ENCODE measurements at places on chromosomes 12 and 14. TPM values are rescaled to one million over a fixed set of nuclear protein-coding genes. Genes with fewer than 3 reads are reported as not detected.

Gene TAS2R7
- not detected for total RNA-seq

Gene PIGH
- total RNA-seq = 13.8 TPM

Gene CLIP1
- total RNA-seq = 153 TPM

Gene KRT74
- total RNA-seq = not detected

Gene ARG2
- not detected for total RNA-seq

Gene CACNA2D4
- total RNA-seq = 4.1 TPM

Gene DLGAP5
- total RNA-seq = 1.2 TPM

Gene CRIP1
- 79.2 TPM for total RNA-seq

Gene TCTN1
- 29.0 TPM for total RNA-seq

Gene SMOC1
- 18.6 TPM for total RNA-seq

DNA sequence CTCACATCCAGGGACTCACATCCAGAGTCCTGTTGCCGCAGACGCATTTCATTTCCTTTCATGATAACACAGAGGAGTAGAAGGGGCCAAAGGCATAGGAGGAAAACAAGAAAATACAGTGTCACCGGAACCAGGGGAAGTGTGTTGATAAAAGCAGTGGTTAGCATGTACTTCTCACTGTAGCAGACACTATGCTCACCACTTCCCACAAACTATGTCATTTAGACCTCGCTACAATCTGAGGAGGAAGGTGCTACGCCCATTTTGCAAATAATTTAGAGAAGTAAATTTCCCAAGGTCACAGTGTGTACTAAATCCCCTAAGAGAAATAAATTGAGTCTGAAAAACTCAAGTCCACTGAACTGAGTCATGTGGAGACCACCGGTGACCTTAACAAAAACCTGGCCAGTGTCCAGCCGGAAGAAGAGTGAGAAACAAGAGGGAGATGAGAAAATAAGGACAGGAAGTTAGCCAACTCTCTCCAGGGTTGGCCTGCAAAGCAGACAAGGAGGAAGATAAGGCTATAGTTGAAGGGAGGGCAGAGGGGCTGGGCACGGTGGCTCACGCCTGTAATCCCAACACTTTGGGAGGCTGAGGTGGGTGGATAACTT lies 25.8 kb upstream of the TMCC3 start:
- DNase-seq = peak; percentile 70

DNA sequence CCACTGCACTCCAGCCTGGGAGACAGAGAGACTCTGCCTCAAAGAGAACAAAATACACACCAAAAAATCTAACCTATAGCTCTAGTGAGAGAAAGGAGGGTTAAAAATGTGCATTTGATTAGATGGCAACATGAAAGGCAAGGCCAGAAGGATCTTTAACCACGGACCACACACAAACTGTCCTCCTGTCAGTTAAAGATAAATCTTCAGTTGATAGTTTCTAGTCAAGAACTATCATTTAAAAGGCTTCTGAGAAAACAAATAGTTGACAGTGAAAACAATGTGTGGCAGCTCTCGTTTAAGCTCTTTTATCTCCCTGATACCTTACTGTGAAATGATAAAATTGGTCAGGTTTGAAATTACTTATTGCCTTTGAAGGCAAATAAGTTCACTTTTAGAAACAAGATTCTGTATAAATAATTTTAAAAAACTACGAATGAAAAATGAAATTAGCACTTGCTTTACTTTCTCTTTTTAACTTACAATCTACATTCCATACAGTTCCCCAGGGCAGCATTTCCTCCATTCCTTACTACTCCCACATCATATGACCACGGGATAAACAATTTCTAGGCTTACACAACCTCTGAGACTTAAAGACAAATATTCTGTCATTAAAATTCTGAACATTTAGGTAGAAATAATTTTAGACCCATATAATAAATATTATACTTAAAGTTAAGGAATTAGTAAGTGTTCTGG lies 71.4 kb upstream of the GNPNAT1 start:
- DNase-seq = no peak

GRCh38 chr12:45725631-45726602 lies 3.6 kb upstream of the ARID2 start:
- DNase-seq = no peak

DNA sequence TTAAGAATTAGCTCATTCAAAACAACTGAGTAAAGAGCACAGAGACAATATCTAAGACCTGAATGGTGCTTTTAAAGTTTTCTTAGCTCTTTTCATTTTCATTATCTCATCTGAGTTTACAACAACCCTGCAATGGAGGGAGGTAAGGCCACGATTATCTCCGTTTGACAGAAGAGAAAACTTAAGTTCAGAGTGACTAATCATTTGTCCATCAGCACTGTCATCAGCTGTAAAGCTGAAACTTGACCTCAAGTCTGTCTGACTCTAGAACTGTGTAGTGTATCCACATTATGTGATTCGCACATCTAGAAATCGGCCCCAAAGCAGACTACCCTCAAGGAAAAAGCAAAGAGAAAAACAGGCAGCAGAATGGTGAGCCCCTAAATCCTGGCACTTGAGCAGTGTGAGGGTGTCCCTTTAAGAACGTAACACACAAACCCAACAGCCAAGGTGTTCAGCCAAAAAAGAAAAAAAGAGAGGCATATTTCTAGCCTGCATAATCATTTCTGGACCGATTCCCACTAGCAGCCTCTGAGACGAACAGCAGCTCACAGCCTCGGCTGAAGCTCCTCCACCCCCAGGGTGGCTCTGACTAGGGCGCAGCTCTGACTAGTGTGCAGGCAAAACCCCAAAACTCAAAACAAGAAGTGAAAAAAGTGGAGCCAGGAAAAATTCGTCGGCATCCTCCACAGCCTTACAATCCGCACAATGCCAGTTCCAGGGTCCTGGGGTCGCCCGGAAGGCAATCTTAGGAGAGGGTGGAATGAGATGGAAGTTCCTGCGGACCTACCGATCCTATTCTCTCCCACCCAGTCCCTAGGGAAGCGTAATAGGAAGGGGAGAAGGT lies 1.6 kb downstream of the STXBP6 start:
- DNase-seq = peak; percentile 73

DNA sequence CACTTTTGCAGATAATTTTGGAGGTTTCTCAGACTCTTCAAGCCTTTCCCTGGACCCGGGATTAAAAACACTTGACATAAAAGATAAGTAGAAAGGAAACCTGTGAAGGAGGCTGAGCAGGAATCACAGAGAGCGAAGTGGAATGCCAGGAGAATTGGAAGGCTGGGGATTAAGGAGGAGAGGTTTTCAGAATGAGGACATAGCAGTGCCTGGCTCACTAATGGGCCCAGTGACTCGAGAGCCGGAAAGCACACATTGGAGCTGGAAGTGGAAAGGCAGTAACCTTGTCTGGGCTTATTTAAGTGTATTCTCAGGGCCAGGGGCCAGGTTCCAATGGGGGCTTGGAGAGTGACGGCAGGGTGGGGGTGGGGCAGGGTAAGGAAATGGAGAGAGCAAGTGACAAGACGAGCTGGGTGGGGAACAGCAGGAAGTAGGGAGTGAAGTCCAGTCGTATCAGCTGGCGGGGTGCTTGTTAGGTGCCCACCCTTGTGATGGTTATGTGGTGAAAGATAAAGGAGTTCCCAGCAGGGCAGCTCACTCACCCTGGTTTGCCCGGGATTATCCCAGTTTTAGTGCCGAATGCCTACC lies 13.1 kb downstream of the EVL start:
- DNase-seq = no peak

DNA sequence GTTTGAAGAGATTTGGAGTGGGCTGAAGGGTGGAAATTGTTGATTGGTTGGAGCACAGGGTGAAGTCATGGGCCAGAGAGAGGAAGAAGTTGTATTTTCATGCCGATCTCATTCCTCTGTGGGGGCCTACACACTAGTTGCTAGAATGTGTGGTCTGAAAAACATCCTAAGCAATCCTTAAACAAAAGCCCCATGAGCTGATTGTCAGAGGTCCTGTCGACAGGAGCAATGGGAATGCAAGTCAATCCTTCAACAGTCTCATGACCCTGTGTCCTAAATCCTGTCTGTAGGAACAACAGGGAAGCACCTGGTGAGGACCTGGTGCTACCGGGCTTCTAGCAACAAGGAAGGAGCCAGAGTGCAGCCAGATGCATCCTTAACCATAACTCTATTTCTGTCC lies 324.0 kb upstream of the TMEM132C start:
- no peak for DNase-seq

- DNase-seq = no peak
Measured at GRCh38 chr12:124774054-124774461, 89.6 kb downstream of the SCARB1 start.

- DNase-seq = no peak
Measured at GRCh38 chr12:94762259-94762942, 112.0 kb upstream of the TMCC3 start.

- no peak for DNase-seq
Measured at GRCh38 chr12:94405413-94406116, 54.1 kb downstream of the CEP83 start.

DNA sequence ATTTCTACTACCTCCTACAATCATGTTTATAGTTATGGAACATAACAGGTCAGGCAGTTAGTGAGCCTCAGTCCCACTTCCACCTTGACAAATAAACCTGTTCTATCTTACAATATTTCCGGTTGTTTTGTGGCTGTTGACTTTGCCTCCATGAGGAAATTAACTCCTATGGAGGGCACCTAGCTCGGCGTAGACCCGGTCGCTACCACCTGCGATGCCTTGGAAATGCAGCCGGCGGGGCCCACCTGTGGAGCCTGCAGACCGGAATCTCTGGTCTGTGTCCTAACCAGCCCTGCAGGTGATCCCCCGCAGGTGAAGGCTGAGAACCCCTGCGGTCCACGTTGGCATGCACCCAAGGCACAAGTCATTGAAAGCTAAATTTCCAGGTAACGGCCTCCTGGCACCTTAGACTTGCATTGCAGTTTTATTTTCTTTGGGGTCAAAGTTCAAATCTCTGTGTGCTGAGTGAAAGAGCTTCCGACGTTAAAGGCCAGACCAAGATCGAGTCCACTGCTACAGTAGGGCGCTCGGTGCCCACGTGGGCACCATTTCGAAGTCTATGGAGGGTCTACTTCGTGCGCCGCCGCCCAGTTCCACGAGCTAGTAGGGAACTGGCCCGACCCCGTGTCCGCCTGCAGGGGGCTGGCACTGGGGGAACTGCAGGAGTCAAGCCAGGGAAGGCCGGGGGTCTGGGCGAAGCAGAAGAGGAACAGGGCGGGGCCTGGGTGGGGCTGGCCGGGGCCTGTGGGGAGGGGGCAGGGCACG lies 782 bp upstream of the PIWIL1 start:
- no peak for DNase-seq

DNA sequence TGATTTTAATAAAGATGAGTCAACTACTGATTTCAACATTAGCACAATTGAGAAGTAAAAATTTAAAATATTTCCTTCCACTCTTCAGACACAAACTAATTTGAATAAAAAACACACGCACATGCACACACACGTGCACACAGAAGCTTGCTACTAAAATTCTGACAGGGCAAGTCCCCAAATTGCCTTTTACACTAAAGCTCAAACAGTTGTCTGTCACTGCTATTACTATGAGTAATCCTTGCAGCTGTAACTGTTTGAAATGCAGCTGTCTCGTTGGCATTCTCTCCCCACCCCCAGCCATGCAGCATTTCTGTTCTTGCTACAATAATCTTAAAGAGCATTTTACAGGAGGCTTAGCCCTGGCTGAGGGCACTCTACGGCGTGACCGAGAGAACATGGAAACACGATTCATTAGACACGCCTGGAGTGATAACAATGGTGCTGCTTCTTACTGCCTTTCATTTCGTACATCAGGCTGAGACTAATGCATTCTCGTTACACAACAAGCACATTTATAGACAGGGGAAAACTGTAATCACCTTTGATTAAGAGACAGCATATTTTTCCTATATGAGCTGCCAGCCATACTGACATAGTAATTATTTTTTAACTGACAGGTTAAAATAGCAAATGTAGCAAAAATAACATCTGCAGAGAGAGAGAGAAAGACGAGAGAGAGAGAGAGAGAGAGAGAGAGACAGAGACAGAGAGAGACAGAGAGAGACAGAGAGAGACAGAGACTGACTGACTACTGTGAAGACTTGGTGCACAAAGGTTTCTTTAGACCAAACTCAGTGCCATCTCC lies 153.8 kb downstream of the MED13L start:
- no peak for DNase-seq

DNA sequence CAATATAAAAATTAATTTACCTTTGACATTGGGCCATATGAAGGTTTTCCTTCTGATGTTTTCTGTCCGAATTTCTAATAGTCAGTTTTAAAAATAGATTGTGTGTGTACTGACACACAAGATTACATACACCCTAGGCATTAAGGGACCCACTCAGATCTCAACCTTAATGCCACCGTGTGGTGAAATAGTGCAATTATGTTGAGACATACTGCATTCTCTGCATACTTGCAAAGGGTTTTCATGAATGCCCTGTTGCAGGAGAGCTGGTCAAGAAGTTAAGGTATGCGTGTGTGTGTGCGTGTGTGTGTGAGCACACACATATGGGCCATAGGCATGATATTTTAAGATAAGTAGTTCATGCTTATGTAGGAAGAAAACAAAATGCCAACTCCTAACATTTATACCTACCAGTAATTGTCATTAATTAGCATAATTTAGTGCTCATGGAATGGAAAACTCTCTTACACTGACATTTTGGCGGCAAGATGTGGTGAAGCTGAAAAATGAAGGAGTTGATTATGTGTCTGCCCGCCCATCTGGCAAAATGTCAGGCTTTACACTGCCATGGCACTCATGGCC lies 58.8 kb downstream of the PIK3C2G start:
- DNase-seq = no peak

GRCh38 chr12:115320451-115320850 lies 636.5 kb upstream of the TBX3 start:
- no peak for DNase-seq

GRCh38 chr14:57254884-57255283 lies 13.8 kb downstream of the EXOC5 start:
- no peak for DNase-seq

DNA sequence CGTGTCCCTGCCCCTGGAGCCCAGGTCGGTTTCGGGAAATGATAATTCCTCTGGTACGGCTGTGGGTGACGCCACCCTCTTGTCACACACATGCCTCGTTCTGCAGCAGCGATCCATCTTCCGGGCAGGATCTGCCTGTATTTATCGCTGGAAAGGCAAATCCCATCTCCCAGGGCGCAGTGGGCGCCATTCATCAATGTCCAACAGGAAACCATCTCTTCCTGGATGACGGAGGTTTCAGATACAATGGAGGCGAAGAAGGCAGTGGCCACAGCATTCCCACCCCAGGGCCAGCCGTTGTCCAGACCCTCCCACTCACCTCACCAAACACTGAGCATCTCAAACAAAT lies 74.2 kb downstream of the NOC4L start:
- DNase-seq = no peak

- DNase-seq = no peak
Measured at GRCh38 chr14:69858801-69859200, 20.4 kb upstream of the SMOC1 start.

- no peak for DNase-seq
Measured at GRCh38 chr14:90552465-90553297, 155.9 kb downstream of the CALM1 start.

- DNase-seq = no peak
Measured at GRCh38 chr12:101074940-101075680, 134.9 kb downstream of the SLC5A8 start.

GRCh38 chr12:9204380-9204779 lies 3.8 kb downstream of the PZP start:
- no peak for DNase-seq
